Bone marrow (tissue), 2 donors: ENCODE measurements at places on chromosomes 6 and 20.

DNA sequence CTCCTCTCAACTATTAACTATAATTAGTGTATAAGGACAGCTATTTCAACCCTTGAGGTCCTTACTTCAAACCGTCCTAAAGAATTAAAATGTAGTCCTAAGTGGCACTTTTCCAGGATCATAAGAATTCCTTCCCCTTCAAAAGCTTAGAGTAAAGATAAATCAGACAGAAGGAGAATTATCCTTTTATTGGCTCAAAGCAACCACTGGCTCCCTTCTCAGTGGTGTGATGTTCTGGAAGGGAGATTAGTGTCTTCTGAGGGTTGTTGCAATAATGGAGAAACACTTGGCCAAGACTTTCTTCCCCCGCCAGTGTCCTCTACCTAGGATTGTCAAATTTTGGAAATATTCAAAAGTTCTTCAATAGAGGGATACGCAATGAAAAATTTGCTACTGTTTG lies 89.1 kb upstream of the PLEKHG1 start:
- DNase-seq, result no peak

- no peak for DNase-seq
Observed at GRCh38 chr20:34316196-34316814, 13.2 kb upstream of the AHCY start.

- no peak for DNase-seq
Observed at GRCh38 chr6:41705311-41705995, 30.0 kb downstream of the TFEB start.

DNA sequence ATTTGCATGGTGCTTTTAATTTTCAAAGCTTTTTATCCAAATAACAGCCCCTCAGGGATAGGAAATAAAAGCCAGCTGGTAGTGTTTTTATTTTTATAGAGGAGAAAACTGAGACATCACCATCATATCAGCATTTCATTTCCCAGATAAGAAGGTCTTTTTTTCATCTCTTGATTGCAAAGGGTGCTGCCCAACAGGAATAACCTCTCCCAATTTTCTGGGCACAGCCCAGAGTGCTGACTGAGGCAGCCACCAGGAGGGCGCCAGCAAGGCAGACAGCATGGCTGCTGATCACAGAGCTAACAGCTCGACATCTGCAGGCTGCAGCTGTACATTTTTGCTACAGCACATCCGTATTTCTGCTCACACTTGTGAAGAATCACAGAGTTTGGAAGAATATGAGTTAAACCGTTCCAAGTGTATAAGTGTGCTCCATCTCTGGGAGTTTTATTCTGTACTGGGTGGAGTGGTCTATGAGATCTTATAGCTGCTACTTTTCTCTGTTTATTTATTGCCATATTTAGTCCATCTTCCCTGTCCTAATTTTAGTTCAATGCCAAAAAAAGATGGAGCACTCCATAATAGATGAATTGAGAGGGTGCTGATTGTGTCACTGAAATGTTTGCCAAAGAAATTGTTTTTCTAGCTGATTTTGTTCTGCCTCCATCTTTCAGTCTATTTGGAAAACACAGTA lies 85.5 kb upstream of the C20orf144 start:
- no peak for DNase-seq

- DNase-seq, result no peak
Observed at GRCh38 chr20:63766695-63767426, 27.3 kb downstream of the SLC2A4RG start.

DNA sequence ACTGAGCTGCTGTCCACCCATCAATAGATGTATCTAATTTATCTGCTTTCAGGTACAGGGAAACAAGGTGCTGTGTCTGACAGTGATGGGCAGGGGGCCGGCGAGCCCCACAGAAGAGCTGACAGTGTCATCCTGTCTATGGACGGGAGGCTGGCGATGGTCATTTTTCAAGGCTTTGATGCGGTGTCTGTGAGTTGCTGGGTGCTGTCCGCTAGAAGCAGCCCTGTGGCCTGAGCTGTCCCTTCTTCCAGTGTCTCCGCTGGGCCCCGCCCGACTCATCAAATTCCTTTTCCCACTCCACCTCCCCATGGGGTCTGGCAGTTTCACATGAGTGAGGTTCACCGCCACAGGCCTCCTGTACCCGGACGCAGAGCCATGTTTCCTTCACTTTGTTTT lies 161.4 kb upstream of the PMEPA1 start:
- DNase-seq, result no peak

DNA sequence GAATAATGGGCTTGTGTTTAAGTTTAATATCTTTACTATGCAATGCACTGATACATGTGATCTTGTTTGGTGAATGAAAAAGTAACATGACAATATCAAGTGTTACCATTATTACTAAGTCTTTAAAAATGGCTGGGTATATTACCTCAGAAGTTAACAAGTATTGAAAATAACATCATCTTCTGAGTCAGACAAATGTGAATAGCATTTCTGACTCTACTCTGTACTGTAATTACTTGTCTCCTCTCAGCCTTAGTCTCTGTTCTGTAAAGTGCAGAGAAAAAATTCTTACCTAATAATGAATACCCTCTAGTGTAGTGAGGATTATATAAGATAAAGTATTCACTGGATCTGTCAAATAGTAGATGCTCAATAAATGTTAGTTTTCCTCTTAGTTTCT lies 47.0 kb upstream of the GCLC start:
- no peak for DNase-seq

DNA sequence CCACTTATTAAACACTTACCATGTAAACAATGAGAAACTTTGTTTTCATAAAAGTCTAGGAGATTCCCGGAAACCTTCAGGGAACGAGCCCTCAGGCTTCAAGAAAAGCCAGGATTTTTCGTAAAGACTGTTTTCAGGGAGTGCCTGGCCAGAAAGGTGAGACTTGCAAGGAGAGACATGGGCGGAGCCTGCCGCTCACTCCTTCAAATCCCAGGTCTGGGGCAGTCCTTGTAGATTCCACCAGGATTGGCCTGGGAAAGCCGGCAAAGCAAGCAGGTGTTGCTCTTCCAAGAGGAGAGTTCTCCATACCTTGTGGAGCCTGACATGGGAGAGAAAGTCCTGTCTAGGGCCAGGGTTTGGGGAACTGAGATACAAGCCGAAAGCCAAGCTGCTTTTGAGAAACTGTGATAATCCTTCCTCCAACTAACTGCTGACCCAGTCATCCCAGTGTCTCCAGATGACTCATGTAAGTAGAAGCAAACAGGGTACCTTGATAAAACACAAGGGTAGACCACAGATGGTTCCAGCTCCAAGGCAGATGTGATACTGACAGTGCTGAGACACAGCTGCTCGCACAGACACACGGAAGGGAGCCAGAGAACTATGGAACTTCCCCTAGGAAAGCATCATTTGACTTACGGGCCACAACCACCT lies 69.4 kb upstream of the NAA20 start:
- DNase-seq, result no peak

- DNase-seq, result no peak
Observed at GRCh38 chr6:137413482-137413881, 80.7 kb downstream of the OLIG3 start.

- DNase-seq, result no peak
Observed at GRCh38 chr6:17957086-17957485, 30.3 kb downstream of the KIF13A start.

- DNase-seq, result no peak
Observed at GRCh38 chr6:145345094-145345493, 390.2 kb downstream of the EPM2A start.

DNA sequence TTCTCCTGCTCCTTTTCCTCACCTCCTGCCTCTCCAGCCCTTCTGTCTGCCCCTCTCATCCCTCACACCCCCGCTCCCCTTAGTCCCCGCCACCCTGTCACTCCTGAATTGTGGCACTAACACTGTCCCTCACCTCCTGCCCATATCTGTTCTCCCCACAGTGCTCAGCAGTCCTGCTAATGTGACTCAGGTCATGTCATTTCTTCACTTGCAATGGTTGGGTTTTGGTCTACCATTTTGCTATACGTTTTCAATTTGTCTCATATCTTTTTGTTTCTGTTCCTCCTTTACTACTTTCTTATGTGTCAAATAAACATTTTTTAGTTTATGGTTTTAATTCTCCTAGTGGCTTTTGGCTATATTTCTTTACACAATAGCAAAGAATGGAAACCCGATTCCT lies 1.3 kb upstream of the HLA-B start:
- no peak for DNase-seq

DNA sequence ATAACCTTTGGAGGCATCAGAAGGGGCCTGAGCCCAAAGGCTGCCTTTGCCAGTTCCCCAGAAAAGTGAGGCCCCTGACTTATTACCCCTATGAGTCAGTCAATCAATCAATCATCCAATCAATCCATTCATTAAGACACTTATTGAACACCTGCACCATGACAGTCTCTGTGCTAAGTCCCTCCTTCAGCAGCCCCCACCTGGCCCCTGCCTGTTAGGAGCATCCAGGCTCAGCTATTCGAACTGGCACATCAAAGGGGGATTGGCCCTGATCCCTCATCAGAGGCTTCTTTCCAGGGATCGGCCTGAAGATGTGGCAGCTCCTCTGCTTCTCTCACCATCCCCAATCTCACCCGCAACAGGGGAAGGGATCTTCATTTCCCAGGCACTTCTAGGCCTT lies 27.7 kb upstream of the VEGFA start:
- DNase-seq, result no peak

DNA sequence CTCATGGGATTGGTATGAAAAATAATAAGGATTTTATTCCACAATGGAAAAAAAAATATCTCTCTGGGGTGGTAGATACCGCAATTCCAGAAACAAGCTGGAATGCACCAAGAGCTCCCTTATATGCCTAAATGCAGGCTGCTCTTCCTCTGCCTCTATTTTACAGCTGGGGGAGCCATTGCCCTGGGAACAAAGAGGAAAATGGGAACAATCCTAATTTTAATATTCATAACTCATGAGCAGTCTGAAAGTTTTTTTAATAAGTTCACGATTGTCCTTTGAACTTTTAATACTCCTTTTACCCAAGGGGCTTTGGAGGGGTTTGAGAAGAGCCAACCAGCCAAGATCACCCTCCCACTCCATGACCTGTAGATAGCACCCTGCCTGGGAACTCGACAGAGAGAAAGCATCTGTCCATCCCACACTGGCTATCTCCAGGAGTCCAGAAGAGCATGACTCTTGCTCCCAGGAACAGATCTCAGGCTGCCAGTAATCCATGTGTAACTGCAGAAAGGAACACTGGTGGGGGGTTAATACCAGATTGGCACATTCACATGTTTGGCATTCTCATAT lies 74.7 kb downstream of the CD83 start:
- DNase-seq, result no peak

- no peak for DNase-seq
Observed at GRCh38 chr6:46895930-46896329, 25.8 kb downstream of the ADGRF5 start.

DNA sequence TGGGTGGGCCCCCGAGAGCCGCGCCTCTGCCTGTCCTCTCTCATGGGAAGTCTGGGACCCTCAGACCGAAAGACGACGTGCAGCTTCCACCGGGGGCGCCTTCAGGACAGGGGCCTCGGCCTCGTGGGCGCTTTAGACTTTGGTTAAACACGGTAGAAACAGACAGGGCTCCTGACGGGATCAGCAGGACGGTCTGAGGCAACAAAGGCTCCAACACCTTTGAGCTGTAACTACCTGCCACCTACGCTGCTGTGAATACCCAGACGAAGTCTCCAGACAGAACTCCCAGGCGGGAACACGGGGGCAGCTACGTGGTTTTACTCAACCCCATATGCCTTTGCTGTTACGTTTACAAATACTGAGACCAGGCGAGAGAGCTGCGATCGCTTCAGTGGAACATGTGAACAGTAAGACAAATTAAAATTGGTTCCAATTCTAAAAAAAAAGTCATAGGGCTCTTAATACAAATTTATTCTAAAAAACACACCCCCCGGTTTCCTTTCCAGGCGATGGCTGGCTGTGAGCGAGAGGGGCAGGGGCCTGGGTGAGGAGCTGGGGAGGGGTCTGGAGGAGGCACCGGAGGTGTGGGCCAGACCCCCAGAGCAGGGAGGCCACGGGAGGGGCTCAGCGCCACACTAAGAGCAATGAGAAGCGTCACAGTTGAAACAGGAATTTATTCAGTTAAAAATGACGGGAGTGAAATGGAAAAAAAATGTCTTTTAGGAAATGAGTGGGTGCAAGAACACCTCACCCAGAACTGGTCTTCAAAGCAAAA lies 453.2 kb downstream of the QKI start:
- no peak for DNase-seq

DNA sequence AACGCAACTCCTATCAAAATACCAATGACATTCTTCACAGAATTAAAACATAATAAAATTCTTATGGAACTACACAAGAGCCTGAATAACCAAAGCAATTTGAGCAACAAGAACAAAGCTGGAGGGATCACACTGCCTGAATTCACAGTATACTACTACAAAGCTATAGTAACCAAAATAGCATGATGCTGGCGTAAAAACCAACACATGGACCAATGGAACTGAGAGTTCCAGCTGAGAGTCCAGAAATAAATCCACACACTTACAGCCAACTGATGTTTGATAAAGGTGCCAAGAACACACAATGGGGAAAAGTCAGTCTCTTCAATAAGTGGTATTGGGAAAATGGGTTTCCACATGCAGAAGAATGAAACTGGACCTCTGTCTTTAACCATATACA lies 6.9 kb downstream of the MLIP start:
- no peak for DNase-seq

DNA sequence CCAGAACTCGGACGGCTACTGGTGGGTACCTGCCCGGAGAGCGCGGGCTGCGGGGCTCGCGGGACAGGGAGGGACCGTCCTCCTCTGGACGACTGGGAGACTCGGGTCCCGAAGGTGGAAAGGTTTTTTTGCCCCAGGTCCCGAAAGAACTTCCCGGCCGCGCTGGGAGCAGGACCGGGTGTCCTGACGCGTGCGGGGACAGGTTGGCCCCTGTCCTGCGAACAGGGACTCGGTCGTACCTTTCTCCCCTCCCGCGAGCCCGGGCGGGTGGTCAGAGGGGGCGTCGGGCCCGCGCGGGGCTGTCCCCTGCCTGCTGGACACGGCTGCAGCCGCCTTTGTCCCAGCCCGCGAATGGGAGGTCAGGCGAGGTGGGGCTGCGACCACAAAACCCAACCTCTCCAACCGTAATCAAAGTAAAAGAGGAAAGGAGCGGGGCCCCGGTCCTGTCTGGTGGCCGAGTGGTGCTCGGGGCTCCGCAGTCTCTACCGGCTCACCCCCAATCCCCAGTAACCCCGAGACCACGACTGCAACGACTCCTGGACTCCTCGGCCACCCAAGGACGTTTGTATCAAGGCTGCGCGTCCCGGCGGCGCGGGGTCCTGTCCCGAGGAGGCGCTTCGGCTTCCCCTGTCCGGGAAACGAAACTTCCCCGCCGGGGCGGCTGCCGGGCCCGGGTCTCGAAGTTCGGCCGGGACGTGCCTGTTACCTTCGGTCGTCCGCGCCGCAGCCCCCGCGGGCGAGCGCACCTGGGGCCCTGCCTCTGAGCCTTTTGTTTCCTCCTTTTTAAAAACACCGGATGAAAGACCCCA lies 798 bp downstream of the DSP start:
- DNase-seq, result no peak

DNA sequence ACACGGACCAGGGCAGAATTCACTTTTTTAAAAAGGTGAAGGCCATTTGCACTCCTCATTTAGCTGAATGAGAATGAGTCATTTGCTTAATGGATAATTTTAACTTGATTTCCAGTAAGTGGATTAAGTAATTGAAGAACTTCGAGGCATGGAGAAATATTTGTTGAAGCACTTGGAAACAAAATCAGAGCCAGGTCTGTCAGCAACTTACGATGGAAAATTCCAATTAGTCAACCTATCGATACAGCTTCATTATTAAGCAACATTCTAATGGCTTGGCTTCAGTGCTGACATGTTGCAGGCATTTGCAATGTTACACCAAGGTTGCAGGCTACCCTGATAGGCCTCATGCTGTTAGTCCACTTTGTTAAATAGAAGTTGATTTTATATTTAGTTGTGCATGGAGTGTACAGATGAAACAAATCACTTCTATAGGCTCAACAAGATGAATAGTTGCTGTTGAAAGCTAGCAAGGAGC lies 423.5 kb upstream of the SLC35B3 start:
- no peak for DNase-seq
